ENCODE measurements at places on chromosomes 2 and 18.

DNA sequence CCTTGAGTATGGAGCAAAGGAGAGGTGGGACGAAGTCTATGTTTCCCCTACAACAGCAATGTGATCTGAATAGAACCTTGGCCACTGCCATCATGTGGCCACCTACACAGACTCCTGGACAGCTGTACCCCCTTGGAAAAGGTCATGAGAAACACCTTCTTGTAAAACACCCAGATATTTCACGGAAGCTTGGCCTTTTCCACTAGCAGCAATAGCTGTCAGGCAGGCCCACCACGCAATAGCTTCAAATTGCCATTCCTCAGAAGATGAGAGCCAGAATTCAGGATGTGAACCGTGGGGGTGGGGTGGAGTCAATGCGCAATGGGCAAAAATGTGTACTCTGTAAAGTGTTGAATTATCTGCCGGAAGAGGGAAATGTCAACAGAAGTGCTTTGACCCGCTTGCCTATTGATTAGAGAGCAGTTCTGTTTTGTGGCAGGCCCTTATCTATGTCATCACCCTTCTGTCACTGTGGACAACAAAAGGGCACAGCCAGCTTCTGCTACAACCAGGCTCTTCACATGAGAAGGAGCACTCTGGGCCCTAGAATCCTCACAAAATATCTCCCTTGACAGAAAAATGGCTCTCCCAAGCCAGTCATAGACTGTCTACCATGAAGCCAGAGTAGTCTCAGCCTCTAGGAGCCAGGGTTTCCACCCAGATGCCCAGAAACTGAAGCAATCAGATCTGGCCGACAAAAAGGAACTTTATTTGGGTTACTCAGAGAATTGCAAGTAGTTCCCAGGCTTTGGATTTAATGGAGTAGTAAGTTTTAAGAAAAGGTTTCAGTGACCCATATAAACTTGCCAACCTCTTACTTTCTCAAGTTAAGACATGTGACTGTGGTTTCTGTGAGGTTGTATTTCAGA lies 9.5 kb downstream of the INPP1 start:
- DNase-seq = no peak

DNA sequence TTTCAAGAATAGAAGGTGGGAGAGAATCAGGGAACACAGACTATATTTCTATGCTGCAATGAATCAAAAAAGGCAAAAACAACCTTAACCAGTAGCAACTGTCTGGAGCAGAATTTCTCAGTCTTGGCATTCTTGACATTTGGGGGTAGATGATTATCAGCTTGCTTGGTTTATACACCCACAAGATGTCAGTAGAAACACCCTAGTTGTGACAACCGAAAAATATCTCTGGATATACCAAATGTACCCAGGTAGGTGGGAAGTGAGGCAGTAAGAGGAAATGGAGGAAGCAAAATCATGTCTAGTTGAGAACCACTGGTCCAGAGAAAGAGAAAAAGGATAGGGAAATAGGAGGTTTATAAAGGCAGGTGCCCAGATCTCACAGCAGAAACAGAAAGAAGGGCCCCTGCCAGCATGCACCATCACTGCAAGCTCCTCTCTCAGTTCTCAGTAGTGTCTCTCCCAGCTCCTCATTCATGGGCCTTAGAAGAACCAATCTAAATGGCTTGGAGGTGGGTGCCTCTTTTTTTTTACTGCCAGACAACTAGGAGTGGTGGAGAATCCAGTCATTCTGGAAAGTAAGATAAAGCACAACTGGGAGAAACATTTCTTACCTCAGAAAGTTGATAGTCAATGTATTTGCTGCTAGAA lies 50.4 kb downstream of the MBD2 start:
- DNase-seq = no peak

- DNase-seq = no peak
Observed at GRCh38 chr18:74511823-74512222, 15.7 kb downstream of the CNDP2 start.

DNA sequence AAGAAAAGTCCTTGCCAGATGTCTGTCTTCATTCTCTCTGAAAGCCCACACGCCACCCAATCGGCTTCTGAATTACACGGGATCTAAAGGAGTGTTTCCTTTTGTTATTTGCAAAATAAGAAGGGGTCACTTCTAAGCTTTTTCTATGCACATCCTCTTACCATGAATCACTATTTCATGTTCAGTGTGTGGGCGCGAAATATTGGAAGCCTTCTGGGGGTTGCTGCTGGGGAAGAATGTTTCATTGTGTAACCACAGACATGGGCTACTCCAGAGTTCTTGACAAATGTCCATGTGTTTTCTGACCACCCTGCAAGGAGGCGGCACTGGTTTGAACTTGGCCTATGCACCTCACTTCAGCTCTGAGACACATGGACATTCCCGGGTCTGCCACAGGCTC lies 133.6 kb upstream of the APCDD1 start:
- DNase-seq = no peak

DNA sequence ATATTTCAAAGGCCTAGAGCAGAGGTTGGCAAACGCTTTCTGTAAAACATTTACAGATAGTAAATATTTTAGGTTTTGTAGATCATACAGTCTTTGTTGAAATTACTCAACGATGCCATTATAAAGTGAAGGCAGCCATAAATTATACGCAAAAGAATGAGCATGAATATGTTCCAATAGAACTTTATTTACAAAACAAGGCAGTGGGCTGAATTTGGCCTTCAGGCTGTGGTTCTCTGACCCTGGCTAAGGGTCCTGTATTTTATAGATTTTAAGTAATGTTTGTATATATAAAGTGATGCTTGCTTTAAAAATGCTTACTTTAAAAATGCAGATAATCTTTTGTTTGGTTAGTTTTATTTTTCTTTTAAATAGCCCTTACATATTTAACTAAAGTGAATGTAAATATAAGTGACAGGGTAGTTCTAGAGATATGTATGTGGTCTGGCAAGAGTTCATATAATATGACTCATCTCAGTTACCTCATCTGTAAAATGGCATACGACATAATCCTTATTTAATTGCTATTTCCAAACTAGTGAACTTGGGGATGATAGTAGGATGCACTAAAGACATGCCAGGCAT lies 51.7 kb upstream of the ATP5MC3 start:
- no peak for DNase-seq

DNA sequence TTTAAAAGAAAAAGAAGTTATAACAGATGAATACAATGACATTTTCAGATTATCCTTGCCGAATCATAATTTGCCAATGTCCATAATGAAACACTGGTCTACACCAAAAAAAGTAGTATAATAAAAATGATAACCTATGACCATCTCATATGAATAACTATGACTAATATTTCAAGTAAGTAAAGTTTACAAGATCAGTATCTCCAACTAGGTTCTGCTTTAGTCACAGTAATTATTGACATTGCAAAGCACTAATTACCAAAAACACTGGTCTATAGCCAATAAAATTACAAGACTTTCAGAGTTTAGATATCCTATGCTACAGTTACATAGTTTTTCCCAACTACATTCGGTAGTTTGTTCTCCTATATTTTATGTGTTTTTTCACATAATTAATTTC lies 136.7 kb downstream of the MEMO1 start:
- no peak for DNase-seq

- no peak for DNase-seq
Observed at GRCh38 chr2:150732491-150732890, 245.0 kb upstream of the RND3 start.

- DNase-seq = no peak
Observed at GRCh38 chr2:233418761-233419546, 64.7 kb downstream of the DGKD start.

Measured in NCI-H1105 (cell line).